ENCODE measurements at places on chromosomes 16 and 17.

DNA sequence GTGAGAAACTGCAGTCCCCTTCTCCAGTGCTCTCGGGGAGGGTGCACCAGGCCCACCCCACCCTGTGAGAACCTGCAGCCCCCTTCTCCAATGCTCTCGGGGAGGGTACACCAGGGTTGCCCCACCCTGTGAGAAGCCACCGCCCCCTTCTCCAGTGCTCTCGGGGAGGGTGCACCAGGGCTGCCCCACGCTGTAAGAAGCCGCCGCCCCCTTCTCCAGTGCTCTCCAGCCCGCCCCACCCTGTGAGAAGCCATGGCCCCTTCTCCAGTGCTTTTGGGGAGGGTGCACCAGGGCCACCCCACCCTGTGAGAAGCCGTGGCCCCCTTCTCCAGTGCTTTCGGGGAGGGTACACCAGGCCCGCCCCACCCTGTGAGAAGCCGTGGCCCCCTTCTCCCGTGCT is 12.1 kb downstream of the SPATA33 start:
- no peak for DNase-seq

- peak; percentile 63 for DNase-seq
These were observed 16.9 kb downstream of the DOC2B start for GRCh38 chr17:164303-165235.

- no peak for DNase-seq
These were observed 240.3 kb upstream of the DYNLRB2 start for GRCh38 chr16:80300456-80300855.

- no peak for DNase-seq
These were observed 273.7 kb downstream of the SOX9 start for GRCh38 chr17:72394531-72394930.

GRCh38 chr17:82835766-82836512 is 3.9 kb downstream of the ZNF750 start:
- no peak for DNase-seq

GRCh38 chr17:70552230-70552981 is 383.1 kb downstream of the KCNJ2 start:
- DNase-seq = peak; percentile 14

DNA sequence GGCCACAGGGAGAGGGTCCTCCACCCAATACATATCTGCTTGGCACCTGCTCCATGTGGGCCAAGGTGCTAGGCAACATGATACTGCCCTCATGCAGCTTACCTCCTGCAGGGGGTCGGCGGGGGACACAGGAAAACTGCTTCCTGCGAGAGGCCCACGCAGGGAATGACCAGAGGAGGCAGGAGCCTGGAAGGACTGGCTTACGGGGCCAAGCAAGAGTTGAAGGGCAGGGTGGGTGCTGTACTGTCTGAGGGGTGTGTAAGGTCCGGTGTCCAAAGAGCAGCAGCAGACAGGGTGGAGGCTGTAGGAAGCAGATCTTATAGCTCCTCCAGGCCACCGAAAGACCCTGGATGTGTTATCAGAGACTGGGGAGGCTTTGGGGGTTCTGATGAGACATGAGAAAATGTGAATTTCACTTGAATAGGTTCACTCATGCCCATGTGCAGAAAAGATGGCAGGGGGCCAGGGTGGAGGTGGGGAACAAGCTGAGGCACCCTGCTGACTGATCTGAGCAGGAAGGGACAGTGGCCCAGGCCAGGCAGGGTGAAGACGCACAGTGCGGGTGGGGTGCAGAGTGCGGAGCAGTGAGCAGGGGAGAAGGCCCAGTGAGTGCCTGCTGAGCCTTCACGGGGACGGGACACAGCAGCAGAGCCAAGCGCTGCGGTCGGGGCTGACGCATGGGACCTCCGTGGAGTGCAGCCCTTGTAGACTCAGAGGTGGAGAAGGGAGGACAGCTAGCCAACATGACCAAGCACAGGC is 8.3 kb downstream of the FLCN start:
- no peak for DNase-seq

DNA sequence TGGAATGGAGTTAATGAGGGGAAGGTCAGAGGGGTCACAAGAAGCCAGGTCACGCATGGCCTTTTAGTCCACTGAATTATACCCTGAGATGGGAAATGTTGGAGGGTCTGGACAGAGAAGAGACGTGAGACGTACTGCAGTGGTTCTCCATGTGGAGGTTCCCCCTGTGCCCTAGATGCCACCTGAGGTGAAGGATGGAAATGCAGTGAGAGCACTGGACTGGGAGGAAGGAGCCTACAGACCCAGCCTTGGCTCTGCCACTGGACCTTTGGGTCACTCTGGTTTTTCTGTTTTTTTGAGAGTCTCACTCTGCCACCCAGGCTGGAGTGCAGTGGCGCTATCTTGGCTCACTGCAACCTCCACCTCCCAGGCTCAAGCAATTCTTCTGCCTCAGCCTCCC is 1.8 kb upstream of the PLSCR3 start:
- no peak for DNase-seq

DNA sequence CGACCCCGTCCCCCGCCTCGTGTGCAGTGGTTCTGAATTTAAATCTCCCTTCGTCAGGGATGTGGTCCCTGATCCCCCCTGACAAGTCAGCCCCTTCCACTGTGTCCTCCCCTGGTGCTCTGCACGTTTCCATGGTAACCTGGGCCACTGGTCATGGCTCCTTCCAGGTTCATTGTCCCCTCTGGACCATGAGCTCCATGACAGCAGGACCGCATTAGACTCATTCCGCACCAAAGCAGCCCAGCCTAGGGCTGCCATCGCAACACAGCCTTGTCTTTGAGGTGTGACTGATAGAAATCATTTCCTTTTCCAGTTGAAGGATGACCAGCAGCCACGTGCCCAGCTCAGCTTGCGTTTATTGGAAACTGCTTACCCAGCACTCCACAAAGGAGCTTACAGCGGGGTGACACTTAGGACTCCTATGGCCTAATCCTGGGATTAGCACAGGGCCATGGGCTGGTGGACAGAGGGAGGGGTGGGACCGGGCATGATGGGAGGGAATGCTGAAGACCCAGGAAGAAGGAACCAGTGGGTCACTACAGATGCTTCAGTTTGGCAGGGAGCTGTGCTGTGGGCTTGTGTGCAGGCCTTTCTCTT is 7.6 kb downstream of the RCVRN start:
- DNase-seq = no peak

DNA sequence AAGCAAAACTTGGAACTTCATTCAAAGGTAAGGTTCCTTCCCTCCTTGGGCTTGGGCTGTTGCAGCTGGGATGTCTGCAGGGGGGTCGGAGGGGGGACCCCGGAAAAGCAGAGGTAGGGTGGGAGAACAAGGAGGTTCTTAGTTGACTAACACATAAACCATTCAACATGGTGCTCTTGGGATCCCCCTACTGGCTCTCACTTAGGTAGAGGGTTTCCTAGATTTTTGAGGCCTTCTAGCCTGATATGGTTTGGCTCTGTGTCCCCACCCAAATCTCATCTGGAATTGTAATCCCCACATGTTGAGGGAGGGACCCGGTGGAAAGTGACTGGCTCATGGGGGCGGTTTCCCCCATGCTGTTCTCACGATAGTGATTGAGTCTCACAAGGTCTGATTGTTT is 93.9 kb downstream of the RGS9 start:
- no peak for DNase-seq

- no peak for DNase-seq
These were observed 677 bp upstream of the ZNHIT3 start for GRCh38 chr17:36485805-36486203.

GRCh38 chr17:45149037-45149668 is 878 bp downstream of the HEXIM1 start:
- DNase-seq = peak; percentile 63

DNA sequence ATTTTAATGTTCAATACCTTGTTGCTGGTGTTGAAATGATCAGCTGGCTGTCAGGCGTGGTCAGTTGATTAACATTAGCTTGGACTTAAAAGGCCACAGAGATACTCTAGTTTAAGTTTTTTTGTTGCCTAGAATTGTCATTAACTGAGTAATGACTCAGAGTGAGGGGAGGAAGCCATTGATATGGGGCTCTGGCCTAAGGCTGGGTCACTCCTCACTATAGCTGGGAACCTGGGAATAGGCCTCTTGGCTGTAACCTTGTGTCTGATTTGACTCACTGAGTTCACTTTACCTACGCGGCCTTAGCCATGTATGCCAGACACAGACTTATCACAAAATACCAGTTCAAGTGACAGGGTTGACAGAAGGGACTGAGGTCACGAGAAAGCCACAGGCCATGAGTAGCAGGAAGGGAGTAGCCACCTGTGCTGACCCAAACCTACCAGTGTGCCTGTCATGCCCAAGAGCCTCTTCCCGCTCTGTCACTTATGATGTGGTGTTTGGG is 37.9 kb upstream of the ADCY7 start:
- no peak for DNase-seq

GRCh38 chr17:30579610-30580315 is 102.6 kb downstream of the GOSR1 start:
- DNase-seq = no peak

GRCh38 chr16:30142672-30143346 is 19.8 kb upstream of the MAPK3 start:
- no peak for DNase-seq

DNA sequence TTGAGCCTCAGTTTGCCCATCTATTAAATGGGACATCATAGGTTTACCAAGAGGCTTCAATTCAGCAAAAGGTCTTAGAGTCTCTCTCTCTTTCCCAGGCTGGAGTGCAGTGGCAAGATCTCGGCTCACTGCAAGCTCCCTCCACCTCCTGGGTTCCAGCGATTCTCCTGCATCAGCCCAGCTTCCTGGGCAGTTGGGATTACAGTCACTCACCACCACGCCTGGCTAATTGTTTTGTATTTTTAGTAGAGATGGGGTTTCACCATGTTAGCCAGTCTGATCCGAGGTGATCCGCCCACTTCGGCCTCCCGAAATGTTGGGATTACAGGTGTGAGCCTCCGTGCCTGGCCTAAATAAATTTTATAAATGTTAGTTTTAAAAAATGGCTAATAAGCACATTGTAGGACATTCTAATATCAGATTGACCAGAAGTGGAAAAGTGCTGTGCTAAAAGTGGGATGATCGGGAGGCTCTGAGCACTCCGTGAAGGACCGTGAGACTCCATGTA is 1.0 kb upstream of the NLRP1 start:
- no peak for DNase-seq

GRCh38 chr16:85246473-85246872 is 134.2 kb upstream of the CIBAR2 start:
- no peak for DNase-seq

GRCh38 chr16:71628810-71629209 is 2.8 kb downstream of the MARVELD3 start:
- no peak for DNase-seq

DNA sequence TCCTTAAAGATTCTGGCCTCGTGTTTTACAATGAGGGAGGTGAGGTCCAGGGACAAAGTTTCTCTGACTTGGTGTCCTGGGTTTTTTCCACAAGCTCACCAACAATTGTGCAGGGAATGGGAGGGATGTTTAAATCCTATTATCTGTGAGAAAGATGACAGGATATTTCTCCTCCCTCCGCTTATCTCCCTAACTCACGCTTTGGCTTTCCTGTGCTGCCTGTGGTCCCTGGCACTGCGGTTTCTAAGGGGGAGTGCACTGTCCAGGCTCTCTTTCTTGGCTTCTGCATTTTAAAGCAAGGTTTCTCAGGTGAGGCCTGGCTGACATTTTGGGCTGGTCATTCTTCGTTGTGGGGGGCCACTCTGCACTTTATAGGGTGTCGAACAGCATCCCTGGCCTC is 16.4 kb downstream of the GGA3 start:
- no peak for DNase-seq

GRCh38 chr17:49054342-49055092 is 57.3 kb downstream of the IGF2BP1 start:
- no peak for DNase-seq

DNA sequence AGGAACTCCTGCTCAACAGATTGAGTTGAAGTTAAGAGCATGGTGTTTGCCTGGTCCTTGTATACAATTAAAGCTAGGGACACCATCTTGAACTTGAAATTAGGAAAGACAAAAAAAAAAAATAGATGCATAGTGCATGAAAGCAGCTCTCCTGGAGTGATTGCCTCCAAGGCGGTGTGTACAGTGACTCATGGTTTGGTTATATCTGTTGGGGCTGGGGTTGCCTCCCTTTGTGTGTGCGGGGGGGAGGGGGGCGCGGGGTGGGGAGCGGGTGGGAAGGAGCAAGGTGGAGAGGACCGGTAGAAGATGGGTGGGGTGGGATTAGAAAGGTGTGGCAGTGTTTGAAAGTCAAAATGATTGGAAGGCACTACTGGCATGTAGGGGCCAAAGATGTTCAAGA is 3.4 kb downstream of the TMED6 start:
- no peak for DNase-seq

DNA sequence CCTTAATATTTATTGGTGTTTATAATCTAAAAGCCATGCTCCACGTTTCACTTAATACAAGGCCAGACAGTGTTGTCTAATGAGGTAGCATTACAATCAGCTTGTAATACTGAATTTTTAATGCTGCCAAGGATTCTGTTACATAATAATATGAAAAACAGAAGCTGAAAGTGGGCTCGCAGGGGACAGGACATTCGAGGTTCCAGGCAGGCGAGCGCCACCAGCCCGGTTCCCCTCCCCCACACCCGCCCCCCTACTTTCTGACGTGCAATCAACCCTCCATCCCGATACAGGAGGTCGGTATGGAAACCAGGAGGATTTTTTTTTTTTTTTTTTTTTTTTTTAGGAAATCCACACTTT is 6.2 kb upstream of the ZFHX3 start:
- DNase-seq = no peak

GRCh38 chr17:77929871-77930436 is 28.5 kb upstream of the TNRC6C start:
- DNase-seq = no peak
